ENCODE measurements at places on chromosomes 1 and 21.
A peak's percentile ranks its signal among the peaks of the same experiment; 100 is the strongest.

DNA sequence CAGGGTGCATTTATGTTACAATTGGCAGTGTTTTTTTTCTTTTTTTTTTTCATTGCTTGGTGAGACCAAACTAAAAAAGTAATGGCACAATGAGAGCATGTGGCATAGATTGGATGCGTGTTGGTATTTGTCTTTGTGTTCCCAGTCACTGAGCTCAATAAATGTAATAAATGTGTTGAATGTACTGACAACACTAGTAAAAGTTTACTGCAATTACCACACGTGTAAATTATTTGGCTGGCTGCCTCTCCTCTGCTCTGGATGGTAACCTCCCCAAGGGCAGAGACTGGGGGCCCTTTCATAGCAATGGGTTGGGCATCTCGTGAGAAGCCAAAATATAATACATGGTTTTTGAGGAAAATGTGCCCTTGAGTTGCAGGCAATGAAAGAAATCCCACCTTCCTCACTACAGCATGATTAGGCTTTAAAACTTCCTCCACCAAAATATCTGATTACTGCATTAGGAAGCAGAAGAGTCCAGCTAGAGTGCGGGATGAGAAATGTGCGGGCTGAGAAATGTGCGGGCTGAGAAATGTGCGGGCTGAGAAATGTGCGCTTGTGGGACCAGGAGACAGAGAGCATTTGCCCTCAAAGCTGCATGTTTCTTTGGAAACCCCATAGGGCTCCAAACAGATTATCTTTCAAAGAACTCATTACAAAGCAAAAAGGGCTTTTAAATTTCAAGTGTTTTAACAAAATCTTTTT, 58.5 kb downstream of the CDC7 start:
- no peak for DNase-seq

GRCh38 chr1:212596798-212597197, 11.8 kb upstream of the ATF3 start:
- DNase-seq = no peak

DNA sequence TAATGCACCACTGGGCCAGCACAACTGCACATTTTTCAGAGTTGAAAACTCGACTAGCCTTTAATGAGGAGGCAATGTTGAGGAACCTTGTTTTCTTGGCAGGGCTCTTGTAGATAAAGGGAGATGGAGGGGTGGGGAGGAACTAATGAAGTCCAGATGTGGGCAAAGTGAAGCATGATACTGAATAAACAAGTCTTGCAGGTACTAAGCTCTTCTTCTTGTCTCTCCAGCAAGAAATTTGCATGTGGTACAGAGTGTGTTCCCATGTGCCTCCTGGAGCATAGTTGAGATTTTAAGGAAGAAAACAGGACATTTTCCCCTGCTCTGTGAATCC, 47.0 kb downstream of the PLPP3 start:
- no peak for DNase-seq

DNA sequence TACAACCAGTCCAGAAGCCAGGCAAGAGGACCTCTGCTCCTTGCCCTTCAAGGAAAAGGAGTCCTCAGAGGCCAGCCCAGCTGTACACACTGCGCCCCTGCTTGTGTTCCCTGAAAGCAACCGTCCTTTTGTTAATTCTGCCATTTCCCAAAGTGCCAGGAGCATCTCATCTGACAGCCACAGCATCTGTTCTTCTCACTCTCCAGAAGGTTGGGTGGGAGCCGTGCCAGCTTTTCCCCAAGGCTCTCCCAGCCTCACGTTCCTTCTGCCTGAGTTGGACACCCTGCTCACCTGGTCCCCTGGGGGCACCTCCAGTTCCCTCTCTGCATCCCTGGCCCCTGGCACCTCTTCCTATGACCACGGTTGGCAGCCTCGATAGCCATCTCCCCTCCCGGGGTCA, 10.5 kb upstream of the CNTN2 start:
- DNase-seq = no peak

DNA sequence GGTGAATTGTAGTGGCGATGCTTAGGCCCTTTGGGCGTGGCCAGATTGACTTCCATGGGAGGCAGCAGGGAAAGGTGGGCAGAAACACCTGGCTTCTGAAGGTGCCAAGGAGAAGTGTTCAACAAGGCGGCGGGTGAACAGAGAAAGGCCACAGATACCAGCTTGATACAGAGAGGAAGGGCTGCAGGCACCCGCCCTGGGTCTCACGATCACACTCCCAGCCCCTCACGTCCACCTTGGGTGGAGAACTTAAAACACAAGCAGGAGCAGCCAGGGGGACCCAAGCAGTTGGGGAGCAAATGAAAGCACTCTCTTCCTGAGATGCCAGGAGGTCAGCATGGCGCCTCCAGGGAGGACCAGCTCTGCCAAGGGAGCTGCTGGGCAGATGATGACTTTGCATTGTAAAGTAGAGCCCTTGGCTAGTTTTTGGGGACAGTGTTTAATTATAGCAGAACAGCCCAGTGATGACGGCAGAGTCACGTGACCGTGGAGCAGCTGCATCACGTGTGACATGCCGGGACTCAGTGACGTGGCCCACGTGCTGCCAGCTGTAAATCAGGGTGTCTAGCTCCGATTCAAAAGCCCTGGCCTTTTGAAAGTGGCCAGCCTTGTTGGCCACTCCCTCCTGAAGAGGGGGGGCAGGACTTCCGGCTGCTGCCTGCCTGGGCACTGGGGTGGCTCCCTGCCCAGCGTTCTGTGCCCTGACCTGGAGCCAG, 19.0 kb downstream of the SLC37A1 start:
- DNase-seq = no peak

DNA sequence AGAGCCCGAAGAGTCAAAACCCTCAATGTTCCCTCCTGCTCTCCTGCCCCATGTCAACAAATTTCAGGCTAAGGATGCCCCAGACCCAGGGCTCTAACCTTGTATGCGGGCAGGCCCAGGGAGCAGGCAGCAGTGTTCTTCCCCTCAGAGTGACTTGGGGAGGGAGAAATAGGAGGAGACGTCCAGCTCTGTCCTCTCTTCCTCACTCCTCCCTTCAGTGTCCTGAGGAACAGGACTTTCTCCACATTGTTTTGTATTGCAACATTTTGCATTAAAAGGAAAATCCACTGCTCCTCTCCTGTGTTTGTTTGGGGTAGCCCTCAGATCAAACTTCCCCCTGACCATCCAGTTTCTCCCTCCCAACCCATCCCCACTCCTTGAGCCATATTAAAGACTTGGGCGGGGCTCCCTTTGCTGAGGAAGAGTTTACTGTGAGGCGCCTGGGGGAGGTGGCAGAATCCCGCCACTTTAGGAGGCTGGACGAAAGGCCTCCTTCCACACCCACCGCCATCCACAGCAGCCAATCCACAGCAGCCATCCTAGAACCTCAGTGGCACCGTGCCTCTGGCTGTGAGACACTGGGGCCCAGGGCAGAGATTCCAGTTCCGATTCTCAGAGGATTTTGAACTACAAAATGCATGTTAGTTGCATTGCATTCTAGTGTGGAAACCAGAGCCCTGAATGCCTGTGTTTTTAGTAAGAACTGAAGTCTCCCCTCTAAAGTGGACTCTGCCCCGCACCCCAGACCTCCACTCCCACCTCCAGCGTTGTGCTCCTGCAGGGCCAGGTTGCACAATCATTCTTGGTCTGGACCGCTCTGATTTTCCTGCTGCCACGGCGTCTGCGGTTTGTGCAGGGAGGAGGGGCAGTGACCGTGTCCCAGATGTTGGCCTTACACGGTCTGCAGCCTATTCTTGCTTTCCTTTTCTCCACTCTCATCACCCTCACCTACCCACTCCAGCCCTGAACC, 3.0 kb downstream of the OLFML3 start:
- DNase-seq = no peak

- DNase-seq = no peak
These were observed 4.1 kb upstream of the PCP4 start for GRCh38 chr21:39863111-39863510.

GRCh38 chr1:82391712-82392111, 591.0 kb downstream of the ADGRL2 start:
- DNase-seq = no peak

GRCh38 chr1:225355863-225356262, 72.0 kb downstream of the LBR start:
- no peak for DNase-seq

- no peak for DNase-seq
These were observed 695.4 kb downstream of the BRINP3 start for GRCh38 chr1:189782295-189782694.

DNA sequence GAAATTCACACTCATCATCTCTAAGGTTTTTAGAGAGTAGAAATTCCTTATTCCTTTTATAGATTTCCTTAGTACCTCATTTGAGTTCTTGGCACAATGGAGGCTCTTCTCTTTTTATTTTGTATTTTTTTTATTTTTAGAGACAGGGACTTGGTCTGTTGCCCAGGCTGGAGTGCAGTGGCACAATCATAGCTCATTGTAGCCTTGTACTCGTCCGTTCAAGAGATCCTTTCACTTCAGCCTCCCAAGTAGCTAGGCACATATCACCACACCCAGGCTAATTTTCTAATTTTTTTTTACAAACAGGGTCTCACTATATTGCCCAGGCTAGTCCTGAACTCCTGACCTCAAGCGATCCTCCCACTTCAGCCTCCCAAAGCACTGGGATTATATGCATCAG, 29.6 kb downstream of the RGL1 start:
- DNase-seq = no peak

DNA sequence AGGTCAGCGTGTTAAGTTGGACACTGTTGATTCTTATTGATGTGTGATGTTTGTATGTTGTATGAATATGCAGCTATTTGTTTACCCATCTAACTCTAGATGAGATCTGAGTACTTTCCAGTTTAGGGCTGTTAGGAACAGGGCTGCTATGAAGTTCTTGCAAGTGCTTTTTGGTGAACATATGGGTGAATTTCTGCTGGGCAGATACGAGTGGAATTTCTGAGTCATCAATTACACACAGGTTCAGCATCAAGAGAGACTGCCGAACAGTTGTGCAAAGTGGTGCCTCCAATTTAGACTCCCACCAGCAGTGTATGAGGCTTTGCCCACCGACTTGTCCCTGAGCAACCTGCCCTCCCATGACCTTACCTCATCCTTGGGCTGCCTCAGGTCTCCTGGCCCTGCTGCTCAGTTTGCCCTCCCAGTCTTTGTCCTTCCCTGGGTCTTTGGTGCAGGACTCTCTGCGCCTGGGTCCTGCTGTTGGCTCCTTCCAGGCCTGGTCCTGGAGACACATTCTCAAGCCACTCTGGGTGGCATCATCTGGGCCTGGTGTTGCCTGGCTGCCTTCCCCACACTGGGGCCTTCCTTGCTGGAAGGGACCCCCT, 343.6 kb downstream of the PTPRU start:
- no peak for DNase-seq

DNA sequence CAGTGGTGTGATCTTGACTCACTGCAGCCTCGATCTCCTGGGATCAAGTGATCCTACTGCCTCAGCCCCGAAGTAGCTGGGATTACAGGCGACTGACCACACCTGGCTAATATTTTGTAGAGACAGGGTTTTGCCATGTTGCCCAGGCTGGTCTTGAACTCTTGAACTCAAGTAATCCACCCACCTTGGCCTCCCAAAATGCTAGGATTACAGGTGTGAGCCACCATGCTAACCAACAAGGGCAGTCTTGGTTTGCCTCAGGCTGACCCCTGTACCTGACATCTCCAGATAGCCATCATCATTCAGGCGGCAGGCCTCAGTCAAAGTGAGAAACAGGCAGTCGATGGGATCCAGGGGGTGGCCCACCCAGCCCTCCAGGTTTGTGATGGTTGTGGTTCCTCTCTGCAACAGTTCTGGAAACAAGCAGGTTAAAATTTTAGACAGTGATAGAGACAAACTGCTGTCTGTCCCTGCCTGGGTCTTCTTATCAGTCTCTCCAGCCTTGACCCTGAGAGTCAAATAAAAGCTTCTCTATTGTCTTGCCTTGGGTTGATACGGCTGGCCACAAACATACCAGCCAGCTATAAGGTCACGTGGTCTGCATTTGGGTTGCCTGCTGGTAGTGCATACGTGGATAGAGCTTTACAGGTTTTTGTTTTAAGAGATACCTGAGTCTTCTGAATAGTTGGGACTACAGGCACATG, 26.8 kb downstream of the UROD start:
- no peak for DNase-seq

- no peak for DNase-seq
These were observed 10.3 kb downstream of the POFUT2 start for GRCh38 chr21:45277101-45278045.

GRCh38 chr1:29638281-29638680, 402.0 kb downstream of the PTPRU start:
- no peak for DNase-seq

- DNase-seq = no peak
These were observed 60.3 kb downstream of the UBE2T start for GRCh38 chr1:202281316-202282024.

- peak; percentile 55 for DNase-seq
These were observed 27.2 kb downstream of the HSPG2 start for GRCh38 chr1:21909787-21910503.
